PC-3 (cell line): ENCODE measurements at places on chromosomes 4 and X. TPM values are rescaled to one million over a fixed set of nuclear protein-coding genes. Genes with fewer than 3 reads are reported as not detected.

- no peak overlapping the region for H3K27ac ChIP-seq
- DNase-seq = no peak
- no peak overlapping the region for H3K4me3 ChIP-seq
- no peaks in the 10 kb centered on the region for H3K36me3 ChIP-seq
- 0 out of 2 replicates have a peak, but pooled peaks cover 4% of the 10 kb centered on the region for H3K4me1 ChIP-seq
- H3K27me3 ChIP-seq = no peaks in the 10 kb centered on the region
These were observed 4.3 kb downstream of the TMPRSS11D start for GRCh38 chr4:67879486-67879885.

DNA sequence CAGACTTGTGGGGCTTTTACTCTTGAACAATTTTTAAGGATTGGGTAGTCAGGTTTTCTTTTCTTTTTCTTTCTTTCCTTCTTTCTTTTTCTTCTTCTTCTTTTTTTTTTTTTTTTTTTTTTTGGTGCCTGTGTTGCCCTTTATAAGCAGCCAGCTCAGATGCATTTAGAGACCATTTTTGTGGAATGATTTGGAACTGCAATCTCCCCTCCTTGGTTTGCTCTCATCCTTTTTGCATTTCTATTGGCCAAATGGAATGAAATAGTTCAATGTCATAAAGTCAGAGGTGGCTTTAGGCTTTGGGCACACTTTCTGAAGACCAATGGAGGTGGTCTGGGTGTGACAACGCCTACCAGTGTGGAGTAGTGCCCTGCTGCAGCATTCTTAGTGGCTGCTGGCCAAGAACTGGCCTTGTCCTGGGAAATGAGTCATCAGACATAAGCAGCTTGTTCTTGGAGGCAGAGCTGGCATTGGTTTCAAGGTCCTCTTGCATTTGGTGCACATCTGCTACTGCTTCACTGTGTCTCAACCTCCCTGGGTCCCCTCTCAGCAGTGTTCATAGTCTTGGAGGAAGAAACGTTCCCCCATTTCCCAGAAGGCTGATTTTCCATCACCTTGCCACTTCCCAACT lies 84.5 kb downstream of the CT47B1 start:
- DNase-seq = peak; percentile 79
- no peaks in the 10 kb centered on the region for H3K36me3 ChIP-seq
- H3K27me3 ChIP-seq = no peaks in the 10 kb centered on the region
- peaks cover 17% of the 10 kb centered on the region for H3K4me1 ChIP-seq

GRCh38 chr4:114386637-114387233 lies 211.9 kb upstream of the UGT8 start:
- peak; percentile 55 for DNase-seq
- H3K27me3 ChIP-seq = no peaks in the 10 kb centered on the region
- no peaks in the 10 kb centered on the region; the same call in 1 of the 2 replicates for H3K36me3 ChIP-seq
- peaks cover 13% of the 10 kb centered on the region for H3K4me1 ChIP-seq

DNA sequence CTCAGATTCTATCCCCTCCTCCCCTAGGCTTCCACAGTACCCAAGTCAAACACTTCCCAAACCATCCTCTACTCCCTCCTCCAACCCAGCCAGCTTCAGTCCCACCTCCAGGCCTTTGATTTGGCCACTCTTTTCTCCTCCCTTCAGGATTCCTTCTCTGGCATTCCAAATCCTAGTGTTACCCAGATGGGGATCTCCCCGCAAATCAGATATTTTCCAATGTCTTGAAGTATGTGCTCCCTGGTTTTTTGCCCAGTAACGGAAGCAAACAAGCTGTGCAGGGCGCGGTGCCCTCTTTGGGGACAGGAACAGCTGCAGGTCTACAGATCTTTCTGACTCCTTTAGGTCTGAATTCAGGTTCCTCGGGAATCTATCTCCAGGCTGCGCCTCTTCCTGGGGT lies 2.2 kb upstream of the SYN1 start:
- no peaks in the 10 kb centered on the region for H3K36me3 ChIP-seq
- H3K4me1 ChIP-seq = no peaks in the 10 kb centered on the region

DNA sequence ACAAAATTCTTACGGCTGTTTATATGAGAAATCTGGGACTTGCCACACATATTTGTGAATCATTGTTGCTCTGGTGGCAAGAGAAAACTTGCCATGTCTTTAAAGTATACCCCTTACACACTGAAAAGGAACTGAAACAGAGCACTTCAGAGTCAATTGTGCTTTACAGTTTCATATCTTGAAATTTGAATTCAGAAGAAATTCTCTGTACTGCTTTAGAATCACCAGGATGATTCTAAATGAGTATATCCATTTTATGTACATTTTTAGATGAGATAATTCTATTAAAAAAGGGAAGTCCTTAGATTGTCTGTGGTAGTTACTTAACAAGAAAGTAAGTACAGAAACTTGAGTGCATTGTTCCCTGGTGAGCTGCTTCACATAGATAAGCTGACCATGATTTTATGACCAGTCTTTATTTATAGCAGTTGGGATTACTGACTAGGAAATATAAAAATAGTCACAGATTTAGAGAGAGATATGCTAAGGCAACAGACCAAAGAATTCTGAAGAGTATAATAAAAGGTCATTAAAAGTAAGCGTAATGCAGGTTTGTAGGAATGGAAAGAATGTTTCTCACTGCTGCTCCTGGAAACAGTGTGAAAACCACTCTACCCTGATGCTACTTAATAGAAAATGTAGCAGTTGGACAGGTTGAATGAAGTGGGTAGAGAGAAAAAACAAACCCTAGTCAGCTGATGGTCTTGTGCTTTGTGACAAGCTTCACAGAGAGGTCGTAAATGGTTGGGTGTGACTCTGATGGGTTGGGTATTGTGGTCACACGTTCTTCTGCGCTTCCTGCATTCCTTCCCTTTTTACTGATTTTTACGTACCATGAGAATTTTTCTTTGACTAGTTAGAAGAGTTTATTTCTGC lies 41.0 kb downstream of the FNIP2 start:
- no peaks in the 10 kb centered on the region for H3K36me3 ChIP-seq
- no peaks in the 10 kb centered on the region for H3K27me3 ChIP-seq
- H3K27ac ChIP-seq = peak overlapping the region; percentile 97
- H3K4me3 ChIP-seq = peak overlapping the region; percentile 50; the same call in 1 of the 2 replicates
- H3K4me1 ChIP-seq = peaks cover 44% of the 10 kb centered on the region

DNA sequence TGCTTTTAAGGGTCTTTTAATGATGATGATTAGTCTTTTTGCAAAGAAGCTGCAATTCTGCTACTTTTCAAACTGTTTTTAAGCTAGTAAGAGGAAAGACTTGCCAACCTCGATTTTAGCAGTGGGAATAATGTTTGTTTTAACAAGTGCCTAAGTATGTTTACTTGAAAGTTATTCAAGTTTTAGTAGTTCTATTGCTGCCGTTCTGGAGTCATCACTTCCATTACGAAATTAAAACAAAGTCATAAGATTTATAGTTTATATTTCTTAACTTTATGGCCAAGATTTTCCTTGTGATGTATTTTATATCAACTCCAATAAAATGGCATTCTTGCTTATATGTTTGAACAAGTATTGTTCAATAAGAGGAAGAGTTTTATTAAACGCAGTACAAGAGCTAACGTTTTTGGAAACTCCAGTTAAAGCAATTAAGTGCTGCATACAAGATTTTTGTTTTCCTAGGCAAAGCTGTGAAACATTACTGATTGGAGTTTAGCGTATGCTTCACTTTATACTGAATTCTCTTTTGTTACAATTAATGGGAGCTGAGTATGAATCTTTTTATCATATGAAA lies 211.3 kb downstream of the TENM3 start:
- DNase-seq = no peak
- peaks cover 19% of the 10 kb centered on the region for H3K27me3 ChIP-seq
- H3K4me1 ChIP-seq = 0 out of 2 replicates have a peak, but pooled peaks cover 1% of the 10 kb centered on the region
- H3K27ac ChIP-seq = no peak overlapping the region
- H3K4me3 ChIP-seq = no peak overlapping the region

- H3K27me3 ChIP-seq = no peaks in the 10 kb centered on the region
- no peak overlapping the region for H3K4me3 ChIP-seq
- H3K4me1 ChIP-seq = no peaks in the 10 kb centered on the region
- peaks cover 25% of the 10 kb centered on the region; the same call in 1 of the 2 replicates for H3K36me3 ChIP-seq
- H3K27ac ChIP-seq = no peak overlapping the region
- no peak for DNase-seq
These were observed 19.7 kb downstream of the OCRL start for GRCh38 chrX:129559783-129560182.

DNA sequence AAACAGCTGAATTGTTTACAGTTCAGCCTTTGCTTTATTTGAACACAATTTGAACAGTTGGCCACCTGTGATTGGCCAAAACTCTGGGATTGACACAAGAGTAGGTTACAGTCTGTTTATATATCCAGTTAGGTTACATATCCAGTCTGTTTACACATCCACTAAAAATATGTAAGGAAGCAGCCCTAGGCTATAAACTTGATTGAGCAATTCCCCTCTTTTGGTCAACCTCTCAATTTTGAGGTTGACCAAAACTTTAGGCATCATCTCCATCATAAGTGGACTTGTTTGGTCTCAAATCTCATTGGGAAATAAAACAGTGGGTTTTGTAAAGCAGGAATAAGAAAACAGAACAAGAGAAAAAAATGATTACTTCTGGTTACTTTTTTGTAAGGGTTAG lies 190.8 kb downstream of the SPATA18 start:
- no peaks in the 10 kb centered on the region for H3K36me3 ChIP-seq
- peak; percentile 89 for DNase-seq
- no peaks in the 10 kb centered on the region for H3K27me3 ChIP-seq
- H3K27ac ChIP-seq = no peak overlapping the region

GRCh38 chrX:53048169-53049126 lies at the start of gene GPR173:
GPR173 (plus strand) TSS chrX:53048789; CDS start chrX:53076622, 27,833 bp downstream.
- H3K36me3 ChIP-seq = no peaks in the 10 kb centered on the region
- H3K27me3 ChIP-seq = no peaks in the 10 kb centered on the region
- peak within 1 kb of the TSS; percentile 77 for H3K4me3 ChIP-seq
- peak; percentile 49 for DNase-seq

DNA sequence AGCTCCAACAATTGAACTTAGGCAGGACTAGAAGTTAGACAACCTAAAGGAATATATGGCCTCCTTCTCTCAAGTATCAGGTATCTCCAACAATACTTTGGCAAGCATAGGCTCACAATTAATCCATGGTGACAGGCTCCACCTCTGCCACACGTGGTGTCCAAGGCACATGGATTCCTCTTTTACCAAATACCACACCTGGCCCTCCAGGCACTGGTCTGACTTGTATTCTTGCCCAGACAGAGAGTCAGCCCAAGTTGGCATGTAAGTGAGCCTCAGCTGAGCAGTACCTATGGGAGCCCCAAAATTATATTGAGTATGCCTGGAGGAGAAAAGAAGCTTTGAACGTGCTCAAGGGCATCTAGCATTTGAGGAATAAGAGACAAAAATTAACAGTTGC lies 19.6 kb downstream of the SRPX2 start:
- H3K4me3 ChIP-seq = no peak overlapping the region
- H3K27me3 ChIP-seq = no peaks in the 10 kb centered on the region
- H3K4me1 ChIP-seq = peaks cover 19% of the 10 kb centered on the region
- no peak for DNase-seq

- no peaks in the 10 kb centered on the region for H3K4me1 ChIP-seq
- no peak overlapping the region for H3K4me3 ChIP-seq
- no peak for DNase-seq
- H3K27ac ChIP-seq = no peak overlapping the region
- peaks cover 15% of the 10 kb centered on the region; the same call in 1 of the 2 replicates for H3K27me3 ChIP-seq
These were observed 34.7 kb upstream of the PRKX start for GRCh38 chrX:3748052-3748559.

RPA4 gene
- total RNA-seq = 1.4 and 3.0 TPM in 2 replicates

FHIP1A gene
- total RNA-seq = 11.3 and 13.8 TPM in 2 replicates

MAGEA10 gene
- not detected in 2 replicates for total RNA-seq

WFS1 gene
- total RNA-seq = 35.7 and 45.5 TPM in 2 replicates

BCLAF3 gene
- 5.4 and 6.9 TPM in 2 replicates for total RNA-seq

EDA2R gene
- total RNA-seq = not detected in 2 replicates

USP17L28 gene
- total RNA-seq = not detected in 2 replicates

YY2 gene
- total RNA-seq = 2.3 and 4.4 TPM in 2 replicates

DMRTC1 gene
- not detected in 2 replicates for total RNA-seq
